ENCODE measurements at places on chromosomes 7 and 10. TPM values are rescaled to one million over a fixed set of nuclear protein-coding genes. Genes with fewer than 3 reads are reported as not detected.

- H3K4me1 ChIP-seq: peaks cover 7% of the 10 kb centered on the region
- H3K27me3 ChIP-seq: no peaks in the 10 kb centered on the region
- H3K4me3 ChIP-seq: no peak overlapping the region
- no peak for DNase-seq
- H3K36me3 ChIP-seq: no peaks in the 10 kb centered on the region
Measured at GRCh38 chr10:14667280-14667679, 107.4 kb downstream of the FAM107B start.

DNA sequence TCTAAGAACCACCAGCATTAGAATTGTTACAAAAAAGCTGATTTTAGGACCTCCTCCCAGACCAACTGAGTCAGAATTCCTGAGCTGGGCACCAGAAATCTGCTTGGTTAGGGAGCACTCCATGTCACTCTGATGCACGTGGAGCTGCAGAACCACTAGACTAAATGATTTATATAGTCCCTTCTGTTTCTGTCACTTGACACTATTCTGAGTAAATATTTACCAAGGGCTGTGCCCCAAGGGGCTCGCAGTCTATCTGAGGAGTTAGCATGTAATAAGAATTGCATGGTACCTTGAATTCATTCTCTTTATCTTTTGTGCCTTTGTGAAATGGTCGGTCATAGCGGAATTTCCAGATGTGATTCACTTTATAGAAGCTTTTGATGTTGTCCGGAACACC is 196.0 kb upstream of the IMMP2L start:
- H3K36me3 ChIP-seq: peaks cover 11% of the 10 kb centered on the region
- H3K27me3 ChIP-seq: no peaks in the 10 kb centered on the region
- no peak for DNase-seq

DNA sequence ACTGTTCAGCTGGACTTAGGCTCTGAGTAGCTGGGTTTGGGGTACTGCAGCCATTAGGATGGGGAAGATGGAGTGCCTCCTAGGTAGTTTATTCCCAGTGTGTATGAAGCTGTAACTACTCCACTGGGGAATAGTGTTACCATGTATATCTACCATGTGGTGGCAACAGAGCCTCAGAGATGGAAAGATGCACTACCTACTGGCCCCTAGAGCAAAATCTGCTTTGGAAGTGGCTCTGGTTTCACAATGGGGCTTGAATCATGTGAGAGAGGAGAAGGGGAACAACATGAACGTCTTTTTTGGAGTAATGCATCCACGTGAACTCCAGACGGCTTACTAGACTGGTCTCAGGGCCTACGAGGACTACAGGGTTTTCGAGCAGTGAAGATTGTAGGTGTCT is 167.3 kb downstream of the CALCR start:
- no peak overlapping the region for H3K27ac ChIP-seq
- no peaks in the 10 kb centered on the region for H3K36me3 ChIP-seq
- H3K4me3 ChIP-seq: no peak overlapping the region
- DNase-seq: no peak
- H3K4me1 ChIP-seq: no peaks in the 10 kb centered on the region

GRCh38 chr10:89086801-89087521 is 96.4 kb downstream of the FAS start:
- DNase-seq: peak; percentile 82
- H3K27ac ChIP-seq: no peak overlapping the region
- H3K27me3 ChIP-seq: no peaks in the 10 kb centered on the region
- no peaks in the 10 kb centered on the region for H3K36me3 ChIP-seq
- H3K4me1 ChIP-seq: peaks cover 11% of the 10 kb centered on the region

- peaks cover 2% of the 10 kb centered on the region for H3K4me1 ChIP-seq
- no peaks in the 10 kb centered on the region for H3K36me3 ChIP-seq
- H3K27ac ChIP-seq: no peak within 1 kb of the TSS
- no peak within 1 kb of the TSS for H3K4me3 ChIP-seq
Measured at GRCh38 chr10:70441161-70441894, at the start of gene NODAL. Gene NODAL (minus strand): TSS chr10:70441681. CDS start chr10:70441667, 14 bp downstream.

DNA sequence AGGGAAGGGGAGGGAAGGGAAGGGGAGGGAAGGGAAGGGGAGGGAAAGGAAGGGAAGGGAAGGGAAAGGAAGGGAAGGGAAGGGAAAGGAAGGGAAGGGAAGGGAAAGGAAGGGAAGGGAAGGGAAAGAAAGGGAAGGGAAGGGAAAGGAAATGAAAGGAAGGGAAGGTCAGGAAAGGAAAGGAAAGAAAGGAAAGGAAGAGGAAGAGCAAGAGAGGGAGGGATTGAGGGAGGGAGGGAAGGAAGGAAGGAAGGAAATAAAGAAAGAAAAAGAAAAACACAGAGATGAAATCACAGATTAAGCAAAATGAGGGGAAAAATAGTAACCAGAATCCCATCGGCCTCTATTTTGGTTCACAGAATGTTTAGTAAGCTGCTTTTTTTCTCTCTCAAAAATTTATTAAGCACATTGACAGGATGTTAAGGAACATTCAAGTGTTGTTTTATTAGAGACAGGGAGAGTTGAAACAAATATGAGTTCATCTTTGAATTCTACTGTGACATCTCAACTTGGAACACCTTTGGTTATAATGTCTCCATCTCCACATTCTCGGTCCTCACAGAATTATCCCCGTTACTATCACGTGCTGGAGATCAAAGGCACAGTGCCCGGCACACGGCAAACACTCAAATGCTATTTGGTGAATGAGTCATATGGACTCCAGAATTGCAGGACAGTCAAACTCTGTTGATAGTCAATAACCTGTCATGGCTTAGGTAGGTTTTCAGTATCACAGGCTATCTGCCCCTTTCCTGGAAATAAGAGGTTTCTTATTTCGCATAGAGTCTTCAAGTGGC is 52.4 kb downstream of the ABCB1 start:
- no peak for DNase-seq
- H3K4me1 ChIP-seq: no peaks in the 10 kb centered on the region
- no peaks in the 10 kb centered on the region for H3K27me3 ChIP-seq
- no peaks in the 10 kb centered on the region for H3K36me3 ChIP-seq

- 0 out of 2 replicates have a peak, but pooled peaks cover 2% of the 10 kb centered on the region for H3K36me3 ChIP-seq
- H3K27ac ChIP-seq: no peak overlapping the region
- no peaks in the 10 kb centered on the region for H3K4me1 ChIP-seq
- no peaks in the 10 kb centered on the region for H3K27me3 ChIP-seq
- no peak for DNase-seq
Measured at GRCh38 chr7:87885018-87885417, 8.7 kb downstream of the DBF4 start.

Gene TAS2R4
- total RNA-seq: 0.28 TPM

Gene TMEM60
- 19.2 TPM for total RNA-seq

Gene SEC61G
- 3,014 TPM for total RNA-seq

Gene VPS37D
- total RNA-seq: 2.3 TPM

Data from IMR-90 (cell line).